ENCODE measurements at places on chromosomes 13 and 19.

DNA sequence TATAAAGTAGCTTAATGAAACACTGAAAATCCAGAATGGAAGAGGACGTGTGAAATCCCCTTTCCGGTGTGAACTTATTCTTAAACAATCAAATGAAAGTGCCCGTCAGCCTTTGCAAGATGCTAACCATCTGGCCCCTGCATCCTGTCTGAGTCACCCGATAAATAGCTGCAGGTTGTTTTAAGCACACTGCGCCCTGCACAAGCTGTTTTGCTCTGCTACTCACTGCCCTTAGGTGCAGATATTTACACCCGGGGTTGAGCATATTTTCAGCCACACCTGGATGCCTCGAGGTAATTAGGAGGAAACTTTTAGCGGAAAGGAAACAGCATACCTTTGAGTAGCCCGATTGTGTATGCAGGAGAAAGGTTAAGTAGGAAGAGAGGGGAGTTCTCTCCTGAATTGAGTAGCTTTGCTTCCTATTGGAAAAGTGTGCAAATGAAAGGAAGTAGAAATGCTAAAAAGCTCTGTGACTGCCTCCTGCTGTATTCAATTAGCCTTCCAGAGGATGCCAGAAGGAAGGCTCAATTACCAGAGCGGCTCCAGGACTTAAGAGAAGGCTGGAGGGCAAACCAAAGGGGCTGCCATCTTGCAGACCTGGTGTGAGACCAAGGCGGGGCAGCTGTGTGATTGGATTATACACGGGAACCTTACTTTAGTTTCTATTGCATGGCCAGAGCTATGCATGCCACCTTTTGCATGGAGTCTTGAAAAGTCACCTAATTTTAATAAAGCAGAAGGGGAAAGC lies 42.5 kb downstream of the IRS2 start:
- DNase-seq, result no peak

DNA sequence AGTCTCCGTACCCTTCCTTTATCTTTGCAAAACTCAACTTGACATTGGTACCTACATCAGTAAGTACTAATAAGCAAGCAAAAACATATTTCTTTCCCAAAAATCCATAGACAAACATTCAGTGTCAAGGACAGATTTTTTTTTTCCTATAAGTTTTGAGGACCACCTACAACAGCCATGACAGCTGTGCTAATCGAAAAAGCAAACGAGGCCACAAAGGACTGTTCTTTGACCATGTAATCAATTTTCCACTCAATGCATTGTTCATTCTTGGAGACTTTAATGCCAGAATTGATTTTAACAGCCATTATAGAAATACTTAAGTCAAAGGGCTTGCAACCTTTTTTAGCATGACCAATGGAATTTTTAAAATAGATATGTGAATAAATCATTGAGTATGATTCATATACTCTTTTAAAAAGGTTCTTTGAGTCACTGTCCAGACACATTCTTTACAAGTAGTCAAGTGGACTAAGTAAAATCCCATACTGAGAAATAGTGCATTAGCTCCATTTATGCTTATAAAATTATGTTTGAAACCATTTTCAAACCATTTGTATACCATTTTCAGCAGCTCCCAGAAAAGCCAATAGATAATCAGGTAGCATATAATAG lies 323.9 kb downstream of the MZT1 start:
- DNase-seq, result no peak

DNA sequence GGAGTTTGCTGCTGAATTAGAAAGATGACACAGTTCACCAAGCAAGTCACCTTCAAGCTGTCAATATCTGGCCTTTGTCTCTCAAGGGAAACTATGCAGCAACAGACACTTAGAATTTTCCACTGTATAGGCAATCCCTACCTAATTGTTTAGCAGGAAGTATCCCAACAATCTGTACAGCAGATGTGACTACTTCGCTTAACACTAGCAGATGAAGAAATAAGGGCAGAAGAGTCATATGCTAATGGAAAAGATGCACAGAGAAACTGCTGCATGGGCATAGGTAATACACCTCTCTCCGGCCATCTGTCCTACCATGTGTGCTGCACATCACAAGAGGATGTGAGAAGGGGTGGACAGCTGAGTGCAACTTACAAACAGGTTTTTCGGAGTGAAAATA lies 851.2 kb downstream of the PCDH9 start:
- DNase-seq, result no peak

DNA sequence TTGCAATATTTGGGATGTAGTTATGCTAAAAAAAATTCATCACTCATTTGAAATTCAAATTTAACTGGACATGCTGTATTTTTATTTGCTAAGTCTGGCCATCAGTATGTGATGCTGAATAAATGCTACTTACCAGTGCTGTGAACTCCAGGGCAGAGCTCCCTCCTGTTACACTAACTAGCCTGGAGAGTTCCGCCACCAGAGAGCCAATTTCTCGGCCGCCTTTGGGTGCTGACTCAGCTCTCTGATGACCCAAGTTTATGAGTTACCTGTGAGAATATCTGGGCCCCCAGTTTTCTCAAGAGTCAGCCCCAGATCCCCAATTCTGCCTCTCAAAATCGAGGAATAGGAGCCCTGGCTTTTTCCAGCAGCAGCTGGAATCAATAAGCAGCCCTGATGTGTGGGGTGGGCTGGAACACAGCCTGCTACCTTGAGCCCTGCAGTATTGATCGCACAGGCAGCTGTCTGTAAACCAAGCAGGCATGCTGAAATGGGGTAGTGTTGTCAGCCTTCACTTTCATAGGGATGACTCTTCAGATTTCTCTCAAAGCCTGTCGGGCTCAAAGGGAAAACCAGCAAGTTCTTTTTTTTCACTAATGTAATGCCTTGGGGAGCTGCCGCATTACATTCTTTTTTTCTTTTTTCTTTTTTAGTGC lies 113.7 kb downstream of the DNAJC15 start:
- no peak for DNase-seq

DNA sequence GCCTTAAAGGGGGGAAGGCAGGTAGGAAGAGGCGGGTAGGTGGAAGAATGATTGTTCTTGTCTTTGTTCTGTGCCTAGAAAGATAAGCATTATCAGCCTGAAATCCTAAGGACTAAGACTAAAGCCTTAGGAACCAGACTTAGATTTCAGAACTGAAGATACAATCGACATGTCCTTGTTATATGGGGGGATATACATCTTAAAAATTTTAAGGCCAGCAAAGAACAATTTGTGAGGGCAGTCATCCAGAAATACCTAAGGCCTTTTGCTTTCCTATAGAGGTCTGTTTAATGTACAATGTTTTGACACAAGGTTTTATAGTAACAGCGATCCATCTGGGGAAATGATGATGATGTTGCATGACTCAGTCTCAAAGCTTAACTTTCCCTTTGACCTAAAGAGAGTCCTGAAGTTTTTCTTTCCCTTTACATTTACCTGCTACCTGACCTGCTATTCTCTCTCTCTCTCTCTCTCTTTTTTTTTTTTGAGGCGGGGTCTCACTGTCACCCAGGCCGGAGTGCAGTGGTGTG lies 20.2 kb upstream of the CEACAM6 start:
- no peak for DNase-seq

DNA sequence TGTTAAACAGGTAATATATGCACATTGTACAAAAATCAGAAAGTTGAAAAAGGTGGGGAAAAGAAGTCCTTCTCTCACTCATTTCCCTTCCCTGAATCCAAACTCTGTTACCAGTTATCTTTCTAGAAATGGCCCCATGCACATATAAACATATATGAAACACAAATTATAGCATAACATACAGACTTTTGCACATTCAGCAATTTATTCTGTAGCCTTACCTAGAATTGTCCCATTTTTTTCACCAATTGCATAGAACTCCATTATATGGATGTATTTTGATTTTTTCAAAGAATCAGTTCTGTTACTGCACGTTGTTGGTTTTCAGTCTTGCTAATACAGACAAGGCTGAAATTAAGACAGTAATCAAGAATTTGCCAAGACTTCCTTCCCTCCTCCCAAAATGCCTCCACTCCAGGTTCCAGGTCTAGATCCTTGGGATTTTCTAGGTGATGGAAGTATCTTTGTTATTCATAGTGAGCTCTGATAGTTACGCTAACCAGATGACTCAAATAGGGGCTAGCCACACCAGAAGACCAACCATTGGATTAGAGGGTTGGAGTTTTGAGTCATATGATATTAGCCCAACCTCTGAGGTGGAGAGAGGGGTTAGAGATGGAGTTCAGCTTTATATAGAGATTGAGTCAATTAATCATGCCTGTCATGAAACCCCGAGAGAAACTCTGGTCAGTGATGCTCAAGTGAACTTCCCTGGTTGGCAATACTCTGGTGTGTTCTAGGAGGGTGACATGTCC lies 30.7 kb downstream of the GPR180 start:
- no peak for DNase-seq

DNA sequence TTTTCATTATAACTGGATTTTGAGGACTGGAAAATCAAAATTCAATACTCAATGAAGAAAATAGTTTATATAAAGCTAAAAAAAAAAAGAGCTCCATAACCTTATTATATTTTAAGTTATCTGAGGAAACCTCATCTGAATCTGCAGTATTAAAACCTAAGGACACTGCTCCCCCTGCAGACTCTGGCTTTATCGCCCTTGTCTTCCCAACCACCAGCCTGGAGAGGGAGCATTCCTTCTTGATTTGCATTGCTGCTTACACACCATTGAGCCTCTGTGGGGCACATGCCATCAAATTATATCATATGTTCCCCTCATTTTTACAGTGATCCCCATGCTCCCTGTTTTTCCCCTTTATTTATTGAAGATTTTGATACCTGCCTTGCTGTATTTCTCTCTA lies 871.4 kb upstream of the GPC6 start:
- no peak for DNase-seq

GRCh38 chr19:2255982-2256685 lies at the start of gene JSRP1:
JSRP1 (minus strand) TSS chr19:2256417; CDS start chr19:2255314, 1,103 bp downstream.
- DNase-seq, result no peak

- DNase-seq, result no peak
Measured at GRCh38 chr13:28001837-28002473, 13.5 kb upstream of the URAD start.

- DNase-seq, result no peak
Measured at GRCh38 chr19:45136507-45137178, 24.1 kb downstream of the NKPD1 start.

- no peak for DNase-seq
Measured at GRCh38 chr13:47588676-47589075, 412.4 kb downstream of the SUCLA2 start.

DNA sequence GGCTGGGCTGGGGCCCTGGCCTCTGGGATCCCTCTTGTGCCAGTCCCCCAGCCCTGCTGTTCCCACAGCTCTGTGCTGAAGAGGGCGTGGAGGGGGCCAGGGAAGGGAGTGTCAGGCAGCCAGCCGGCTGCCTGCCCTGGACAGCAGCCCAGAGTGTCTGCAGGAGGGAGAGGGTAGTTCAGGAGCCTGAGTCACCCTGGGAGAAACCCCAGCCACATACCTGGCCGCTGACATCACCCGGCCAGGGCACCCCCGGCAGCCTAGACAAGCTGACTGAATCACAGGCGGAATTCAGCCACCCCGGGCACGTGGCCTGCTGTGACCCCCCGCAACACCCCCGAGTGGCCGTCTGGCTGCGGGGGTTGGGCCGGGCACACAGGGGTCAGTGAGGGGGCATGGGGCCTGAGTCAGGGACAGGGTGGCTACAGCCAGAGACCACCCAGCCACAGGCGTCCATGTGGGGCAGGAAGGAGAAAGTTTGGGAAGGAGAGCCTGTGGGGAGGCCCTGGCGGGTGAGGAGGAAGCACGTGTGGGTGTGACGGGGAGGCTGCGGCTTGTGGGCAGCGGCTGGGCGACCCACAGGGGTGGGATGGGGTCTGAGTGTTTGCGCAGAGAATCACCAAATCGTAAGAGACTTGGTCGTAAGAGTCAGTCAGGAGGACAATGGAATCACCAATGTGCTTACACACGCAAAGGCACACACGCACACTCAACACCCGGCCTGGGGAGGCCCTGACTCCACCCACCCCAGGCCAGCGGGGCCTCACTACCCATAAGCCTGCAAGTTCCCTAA lies 11.9 kb upstream of the FOSB start:
- no peak for DNase-seq

GRCh38 chr19:43687660-43687997 lies 17.7 kb upstream of the PLAUR start:
- no peak for DNase-seq

GRCh38 chr19:58400316-58400915 lies 5.0 kb downstream of the RNF225 start:
- DNase-seq, result no peak

DNA sequence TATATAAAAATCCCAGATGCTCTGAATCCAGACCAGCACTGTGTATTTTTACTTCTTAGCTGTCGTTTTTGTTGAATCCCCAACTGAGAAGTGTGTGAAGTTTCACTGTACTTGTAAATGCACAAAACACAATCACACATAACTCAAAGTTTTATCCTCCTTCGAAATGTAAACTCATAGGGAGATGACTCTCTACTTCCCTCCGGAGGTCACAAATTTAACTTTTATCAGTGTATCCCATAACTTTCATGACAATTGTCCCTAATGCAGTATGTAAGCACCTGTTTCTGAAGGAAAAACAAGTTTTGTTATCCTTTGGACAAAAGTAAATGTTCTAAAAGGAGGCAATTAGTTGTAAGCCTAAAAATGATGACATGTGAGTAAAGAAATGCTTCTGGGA lies 665.0 kb upstream of the SLITRK6 start:
- DNase-seq, result no peak

DNA sequence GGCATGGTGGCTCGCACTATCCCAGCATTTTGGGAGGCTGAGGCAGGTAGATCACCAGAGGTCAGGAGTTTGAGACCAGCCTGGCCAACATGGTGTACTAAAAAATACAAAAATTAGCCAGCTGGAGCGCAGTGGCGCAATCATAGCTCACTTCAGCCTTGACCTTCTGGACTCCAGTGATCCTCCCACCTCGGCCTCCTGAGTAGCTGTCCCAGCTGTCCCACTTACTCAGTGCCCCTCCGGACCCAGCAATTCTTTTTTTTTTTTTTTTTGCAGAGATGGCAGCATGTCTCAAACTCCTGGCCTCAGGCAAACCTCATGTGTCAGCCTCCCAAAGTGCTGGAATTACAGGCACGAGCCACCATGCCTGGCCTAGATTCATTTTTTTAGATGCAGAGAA lies 2.3 kb upstream of the ADAT3 start:
- no peak for DNase-seq

DNA sequence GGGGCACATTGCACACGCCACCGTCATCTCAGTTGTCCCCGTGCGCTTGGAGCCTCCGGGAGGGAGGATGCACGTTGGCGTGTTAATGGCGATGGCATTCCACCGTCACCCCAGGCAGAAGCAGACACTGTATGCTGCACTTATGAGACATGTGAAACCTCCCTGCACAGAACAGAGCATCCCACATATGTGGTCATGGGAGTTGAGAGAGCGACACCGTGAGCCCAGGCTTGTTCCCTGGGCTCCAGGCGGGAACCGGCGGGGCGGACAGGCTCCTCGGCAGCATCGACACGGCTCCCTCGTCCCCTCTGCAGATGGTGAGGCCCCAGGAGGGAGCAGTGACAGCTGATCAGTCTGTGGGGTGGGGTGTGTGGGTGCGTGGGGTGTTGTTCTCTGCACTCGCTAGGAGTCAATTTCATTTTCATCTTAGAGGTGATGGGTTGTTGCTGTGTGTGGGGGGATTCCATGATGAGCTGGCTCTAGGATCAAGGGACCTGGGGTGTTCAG lies 40.4 kb downstream of the CRTC1 start:
- DNase-seq, result no peak

- DNase-seq, result no peak
Measured at GRCh38 chr19:42005504-42005903, 11.5 kb upstream of the ATP1A3 start.

GRCh38 chr19:57269515-57270250 lies 10.6 kb upstream of the ZNF460 start:
- DNase-seq, result no peak

- no peak for DNase-seq
Measured at GRCh38 chr13:106291006-106291405, 244.5 kb downstream of the EFNB2 start.

GRCh38 chr13:75443356-75443958 lies 38.5 kb downstream of the TBC1D4 start:
- no peak for DNase-seq

Data from activated T-helper 1 cell treated with anti-CD3 and anti-CD28 coated beads, Interleukin-12 subunit alpha, Interleukin-12 subunit beta, Interleukin-2, Interleukin-4 antibody, amounts not matched to agents 30 ng/mL and 10 ng/mL and 1 ng/mL, durations not matched to agents 14 hours and 24 hours and 36 hours (primary cell).